ENCODE measurements at places on chromosomes 3 and 15.
A peak's percentile ranks its signal among the peaks of the same experiment; 100 is the strongest.

DNA sequence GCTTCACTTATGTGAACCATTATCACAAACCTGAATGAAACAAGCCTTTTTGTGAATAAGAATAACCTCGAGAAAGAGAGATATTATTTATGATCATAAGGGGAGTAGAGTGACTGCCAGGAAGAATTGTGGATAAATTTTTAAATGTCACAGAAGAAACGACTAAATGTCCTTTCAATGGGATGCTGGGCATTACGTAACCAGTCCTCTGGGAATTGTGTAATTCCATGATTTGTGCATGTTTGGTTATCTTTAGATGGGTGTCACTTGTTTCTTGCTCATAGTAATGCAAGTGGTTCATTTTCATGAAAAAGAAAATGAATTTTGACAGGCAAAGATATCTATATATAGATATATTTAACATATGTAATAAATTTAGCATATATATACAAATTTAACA lies 379.5 kb upstream of the AGTR1 start:
- DNase-seq, result no peak

GRCh38 chr3:5441401-5441800 lies 253.9 kb downstream of the EDEM1 start:
- DNase-seq, result no peak

DNA sequence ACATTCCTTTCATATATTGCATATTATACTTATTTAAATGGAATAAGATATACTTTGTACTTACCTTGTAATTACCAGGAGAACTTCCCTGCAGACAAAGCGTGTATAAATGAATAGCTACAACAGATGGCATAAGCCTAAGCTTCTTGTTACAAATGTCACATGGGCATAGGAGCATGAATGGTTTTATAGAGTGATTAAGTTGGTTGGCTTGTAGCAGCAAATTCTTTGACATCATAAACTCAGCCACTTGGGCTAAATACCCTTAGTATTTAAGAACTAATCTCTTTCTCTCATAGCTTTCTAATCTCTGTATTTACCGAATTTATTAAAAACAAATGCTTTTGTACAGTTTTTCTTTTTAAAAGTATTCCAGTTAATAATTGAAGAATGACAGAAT lies at the start of gene UBAP1L:
Gene UBAP1L, minus strand, starts transcription at position 115 of the 400 bp plus-strand sequence. CDS start 8,985 bp downstream, outside the sequence.
- DNase-seq, result no peak

DNA sequence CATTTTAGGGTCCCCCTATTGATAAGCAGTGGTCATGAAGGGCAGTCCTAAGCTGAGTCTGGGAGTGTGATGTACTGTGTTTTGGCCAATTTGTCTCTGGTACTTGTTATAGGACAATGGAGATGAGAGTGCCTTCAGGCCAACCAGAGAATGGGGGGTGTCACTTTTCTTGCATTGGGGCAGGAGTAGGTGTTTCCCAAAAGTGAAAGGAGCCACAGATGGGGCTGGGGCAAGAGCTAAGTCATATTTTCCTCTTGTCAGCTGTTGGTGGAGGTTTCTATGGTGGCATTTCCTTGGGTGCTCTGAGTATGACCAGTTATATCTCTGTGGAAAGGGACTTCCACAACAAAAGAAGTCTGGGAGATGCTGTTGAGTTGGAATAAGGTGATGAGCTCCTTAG lies 24.7 kb upstream of the BSN start:
- no peak for DNase-seq

DNA sequence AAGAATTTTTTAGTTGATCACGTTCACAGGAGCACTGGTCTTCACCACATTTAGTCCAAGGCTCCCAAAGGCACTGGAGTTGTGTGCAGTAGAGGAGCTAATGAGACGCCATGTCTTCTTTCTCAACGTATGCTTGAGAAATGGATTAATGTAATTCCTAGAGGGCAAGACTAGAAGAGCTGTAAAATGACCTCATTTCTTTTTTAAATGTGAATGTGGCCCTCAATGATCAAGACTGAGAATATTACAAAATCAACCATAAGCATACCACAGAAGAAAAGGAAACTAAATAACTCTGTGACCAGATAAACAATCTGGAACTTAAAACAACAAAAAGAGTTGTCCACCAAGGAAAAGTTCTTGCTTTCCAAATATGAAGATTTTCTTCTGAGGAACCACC lies 112.1 kb upstream of the THBS1 start:
- no peak for DNase-seq

DNA sequence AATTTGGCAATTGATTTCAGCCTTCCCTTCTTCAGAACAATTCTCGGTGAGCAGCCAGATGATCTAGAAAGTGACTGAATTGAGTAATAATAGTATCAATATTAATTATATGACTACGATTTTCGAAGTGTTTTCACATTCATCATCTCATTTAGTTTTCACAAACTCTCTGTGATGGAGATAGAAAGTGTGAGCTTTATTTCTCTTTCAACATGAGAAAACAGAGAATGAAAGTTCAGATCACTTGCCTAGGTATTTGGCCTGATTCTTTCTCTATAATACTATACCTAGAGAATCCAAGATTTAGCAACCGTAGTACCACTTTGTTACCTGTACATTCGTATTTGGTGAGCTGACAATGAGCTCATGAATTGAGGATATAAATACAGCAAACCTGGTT lies 739.2 kb upstream of the NR2F2 start:
- DNase-seq, result no peak

DNA sequence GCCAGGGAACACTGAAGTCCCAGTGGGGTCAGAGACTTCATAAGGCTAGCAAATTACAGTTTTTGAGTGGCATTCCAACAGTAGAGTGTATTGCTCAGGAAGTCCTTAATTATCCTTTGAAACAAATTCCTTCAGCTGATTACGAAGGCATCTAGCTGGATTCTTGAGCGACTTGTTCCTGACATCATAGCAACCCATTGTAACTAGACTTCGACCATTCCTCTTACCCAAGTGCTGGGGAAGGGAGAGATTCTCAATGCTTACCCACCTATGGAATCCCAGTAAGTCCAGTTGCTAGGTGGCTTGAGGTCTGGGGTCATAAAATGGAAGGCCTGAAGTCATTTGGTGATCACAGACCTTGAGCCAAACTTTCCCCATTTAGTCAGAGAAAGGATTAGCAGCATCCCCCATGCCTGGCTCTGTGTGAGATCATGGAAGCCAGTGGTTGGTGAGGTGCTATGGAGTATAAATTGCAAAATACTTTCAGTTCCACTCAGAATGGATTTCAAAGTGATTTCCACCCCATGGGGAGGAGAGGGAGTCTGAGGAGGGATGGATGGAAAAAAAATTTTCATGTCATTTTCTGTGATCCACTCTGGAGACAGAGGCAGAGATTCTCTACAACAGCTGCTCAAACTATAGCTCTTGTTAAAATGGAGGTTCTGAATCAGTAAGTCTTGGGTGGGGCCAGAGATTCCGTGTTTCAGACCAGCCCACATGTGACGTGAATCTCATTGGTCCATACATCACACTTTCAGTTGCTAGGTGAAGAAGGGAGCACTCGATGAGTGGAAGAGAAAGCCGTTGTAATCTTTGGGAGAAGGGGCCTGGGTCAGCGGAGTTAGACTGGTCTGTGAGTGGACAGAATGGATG lies 45.7 kb downstream of the CD86 start:
- DNase-seq, result peak; percentile 17

GRCh38 chr3:133276594-133276993 lies 123.3 kb upstream of the BFSP2 start:
- DNase-seq, result no peak

DNA sequence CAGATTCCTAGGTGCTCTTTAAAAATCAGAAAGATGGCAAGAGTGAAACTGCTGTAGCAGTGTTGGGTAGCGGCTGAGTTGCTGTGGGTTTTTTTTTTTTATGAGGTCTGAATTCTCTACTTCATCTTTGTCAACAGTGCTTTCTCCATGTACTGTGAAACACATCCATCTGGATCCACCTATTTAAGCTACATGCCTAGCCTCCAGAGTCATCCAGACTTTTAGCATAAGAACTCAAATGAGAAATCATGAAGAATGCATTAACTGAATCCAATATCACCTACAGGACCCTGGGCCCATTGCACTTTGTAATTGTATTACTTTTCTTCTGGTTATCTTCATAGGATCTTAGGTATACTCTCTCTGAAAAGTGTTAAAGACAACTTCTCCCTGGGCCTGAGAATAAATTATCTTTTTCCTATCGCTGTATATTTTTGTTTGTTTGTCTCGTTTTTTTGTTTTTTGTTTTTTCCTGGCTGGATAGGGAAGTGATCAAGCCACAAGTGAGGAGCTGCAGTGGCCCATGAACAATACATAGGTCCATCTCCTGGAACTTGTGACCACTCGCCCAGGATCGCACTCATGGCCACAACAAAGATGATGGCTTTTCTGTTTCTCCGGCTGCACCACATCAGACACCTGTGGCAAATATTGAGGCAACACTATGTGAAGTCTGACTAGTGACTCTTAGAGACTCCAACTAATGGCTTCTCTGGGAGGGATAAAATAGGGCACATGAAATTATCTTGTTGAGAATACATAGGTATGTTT lies 609.9 kb upstream of the AGTR1 start:
- no peak for DNase-seq

DNA sequence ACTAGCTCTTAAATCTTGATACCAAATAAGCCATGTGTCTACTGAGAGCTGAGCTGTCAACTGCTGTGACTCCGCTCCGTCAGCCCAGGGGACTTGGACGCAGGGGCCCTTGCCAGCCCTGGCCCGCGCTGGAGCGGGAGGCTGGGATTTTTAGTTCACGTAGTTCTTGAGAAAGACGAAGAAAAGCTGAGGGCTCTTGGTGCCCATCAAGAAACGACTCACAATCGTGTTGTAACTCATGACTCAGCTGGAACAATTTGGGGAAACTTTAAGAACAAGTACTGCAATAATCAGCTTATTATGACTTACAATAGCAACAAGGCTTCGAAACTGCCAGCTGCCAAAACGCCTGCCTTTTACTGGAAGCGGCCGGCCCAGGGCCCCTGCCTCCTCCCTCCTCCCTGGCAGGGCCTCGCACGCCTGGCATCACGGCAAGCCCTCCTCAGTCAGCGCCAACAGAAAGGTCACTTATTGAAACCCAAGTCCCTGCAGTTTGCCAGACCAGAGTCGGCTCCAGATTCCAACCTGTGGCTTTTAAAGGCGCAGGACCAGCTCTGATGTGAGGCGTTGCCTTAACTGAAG lies 60.3 kb downstream of the RGMA start:
- DNase-seq, result no peak

DNA sequence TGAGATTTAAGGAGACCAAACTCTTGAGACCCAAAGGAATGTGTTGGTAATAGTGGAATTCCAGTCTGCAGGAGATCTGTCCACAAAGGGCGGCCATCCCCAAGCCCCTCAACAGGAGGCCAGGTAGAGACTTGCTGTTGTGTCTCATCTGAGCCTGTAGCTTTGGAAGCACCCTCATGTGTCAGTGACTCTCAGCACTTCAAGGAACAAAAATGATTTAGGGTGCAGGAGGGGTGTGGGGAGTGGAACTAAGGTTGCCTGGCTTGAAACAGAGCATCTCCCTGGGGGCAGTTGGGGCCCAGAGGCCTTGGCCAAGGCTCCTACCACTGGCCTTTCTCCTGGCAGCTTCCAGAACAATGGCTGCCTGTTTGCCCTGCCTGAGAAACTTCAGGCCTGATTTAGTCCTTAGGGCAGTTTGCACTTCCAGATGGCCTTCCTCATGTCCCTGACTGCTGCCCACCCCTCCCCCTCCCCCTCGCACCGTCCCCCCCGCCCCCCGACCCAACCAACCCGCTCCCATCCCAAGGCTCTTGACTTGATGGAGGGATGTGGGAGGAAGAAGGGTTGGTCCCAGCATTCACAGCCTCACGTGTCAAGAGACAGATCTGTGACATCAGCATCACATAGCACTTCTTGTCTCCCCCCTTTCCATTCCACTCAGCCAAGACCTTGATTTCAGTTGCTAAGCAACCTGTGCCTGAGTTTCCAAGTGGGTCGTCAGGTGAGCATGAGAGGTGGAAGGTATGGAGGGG lies 77.1 kb downstream of the CORO2B start:
- no peak for DNase-seq

DNA sequence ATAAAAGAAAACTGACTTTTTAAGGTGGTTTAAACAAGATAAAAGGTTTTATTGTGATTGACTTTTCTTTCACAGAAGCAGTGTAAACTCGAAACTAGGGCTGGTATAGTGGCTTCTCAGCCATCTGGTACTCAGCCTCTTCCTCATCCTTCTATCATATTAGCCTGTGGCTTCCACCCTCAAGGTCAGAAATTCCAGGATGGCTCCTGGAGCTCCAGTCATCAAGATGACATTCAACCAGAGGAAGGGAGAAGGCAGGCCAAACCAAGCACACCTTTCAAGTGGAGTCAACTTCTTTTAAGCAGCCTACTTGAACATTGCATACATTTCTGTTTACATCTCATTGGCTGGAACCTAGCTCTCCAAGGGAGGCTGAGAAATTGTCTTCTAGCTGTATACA lies 1.3 kb upstream of the MESD start:
- DNase-seq, result no peak
